WTC11 (cell line): ENCODE measurements at places on chromosomes 1 and 21. TPM values are rescaled to one million over a fixed set of nuclear protein-coding genes. Genes with fewer than 3 reads are reported as not detected.

DNA sequence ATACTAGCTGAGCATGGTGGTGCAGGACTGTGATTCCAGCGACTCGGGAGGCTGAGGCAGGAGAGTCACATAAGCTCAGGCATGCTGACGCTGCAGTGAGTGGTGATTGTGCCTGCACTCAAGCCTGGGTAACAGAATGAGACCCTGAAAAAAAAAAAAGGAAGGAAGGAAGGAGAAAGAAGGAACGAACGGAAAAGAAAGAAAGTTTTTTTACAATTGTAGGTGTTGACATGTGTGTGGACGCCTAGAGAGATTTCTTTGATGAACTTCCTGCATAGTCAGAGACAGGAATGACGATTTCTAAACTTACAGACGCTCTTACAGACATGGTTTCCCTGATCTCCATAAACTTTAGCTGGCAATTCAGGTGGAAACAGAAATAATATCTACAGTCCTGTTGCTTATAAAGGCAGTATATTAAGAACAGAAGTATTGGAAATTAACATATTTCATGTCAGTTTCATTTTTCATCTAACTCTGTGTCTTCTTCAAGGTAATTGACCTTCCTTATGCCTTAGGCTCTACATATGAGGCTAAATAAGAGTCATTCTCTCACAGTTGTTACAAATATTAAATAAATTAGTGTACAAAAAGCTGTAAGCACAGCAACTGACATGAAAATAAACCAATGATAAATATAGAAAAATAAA is 4.1 kb downstream of the SAMSN1 start:
- DNase-seq, result no peak

DNA sequence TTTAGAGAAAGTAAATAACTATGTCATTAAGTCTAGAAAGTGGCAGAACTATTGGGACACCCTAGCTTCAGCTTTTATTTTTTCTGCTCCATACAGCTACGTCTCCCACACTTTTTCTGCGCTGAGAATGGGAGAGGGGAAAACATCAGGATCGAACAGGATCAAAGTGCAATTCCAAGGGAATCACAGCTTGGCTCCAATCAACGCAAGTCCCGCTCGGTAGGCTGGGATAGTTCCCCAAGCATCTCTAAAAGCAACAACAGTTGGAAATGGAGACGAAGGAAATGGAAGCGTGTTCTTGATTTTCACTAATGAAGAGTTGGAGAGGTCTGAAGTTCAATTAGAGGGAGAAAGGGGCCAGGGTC is 536 bp downstream of the HMGCL start:
- DNase-seq, result no peak

GRCh38 chr1:56547977-56548376 is 31.4 kb downstream of the PLPP3 start:
- DNase-seq, result no peak

S100A5 gene
- not detected in 3 replicates for total RNA-seq

DNA sequence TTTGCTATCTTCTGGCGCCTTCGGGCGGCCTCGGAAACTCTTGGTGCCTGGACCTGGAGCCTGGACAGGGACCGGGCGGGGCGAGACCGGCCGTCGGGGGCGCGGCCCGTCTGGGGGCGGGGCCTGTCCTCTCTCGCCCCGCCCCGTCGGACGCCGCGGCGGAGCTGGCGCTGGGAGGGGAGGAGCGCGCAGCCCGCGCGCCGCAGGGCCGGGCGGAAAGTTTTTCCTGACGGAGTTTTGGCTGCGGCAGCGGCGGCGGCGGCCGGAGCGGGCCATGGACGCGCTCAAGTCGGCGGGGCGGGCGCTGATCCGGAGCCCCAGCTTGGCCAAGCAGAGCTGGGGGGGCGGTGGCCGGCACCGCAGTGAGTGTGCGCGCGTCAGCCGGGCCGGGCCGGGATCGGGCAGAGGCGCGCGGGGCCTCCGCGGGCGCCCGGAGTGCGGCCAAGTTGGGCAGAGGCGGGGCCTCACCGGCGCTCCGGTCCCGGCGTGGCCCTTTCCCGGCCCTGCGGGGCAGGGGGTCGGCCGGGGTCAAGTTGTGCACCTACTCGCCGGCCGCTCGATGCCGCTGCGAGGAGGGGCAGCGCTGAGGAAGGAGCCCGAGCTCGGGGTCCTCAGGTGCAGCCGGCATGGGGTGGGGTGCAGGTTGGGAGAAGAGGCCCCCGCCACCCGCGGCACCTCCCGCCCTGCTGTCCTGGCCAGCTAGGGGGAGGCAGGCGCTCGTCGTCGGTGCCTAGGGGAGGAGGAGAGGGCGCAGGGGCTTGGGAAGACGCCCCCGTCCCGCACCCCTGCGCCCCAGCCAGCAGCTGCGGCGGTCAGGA is at the start of gene LDLRAP1:
Gene LDLRAP1 (plus strand): TSS at position 182 of the 818 bp plus-strand sequence. CDS start 93 bp downstream, at position 275.
- peak; percentile 78 for DNase-seq

NEK7 gene
- 10.3 to 13.3 TPM (median 11.3 TPM) in 3 replicates for total RNA-seq

- DNase-seq, result no peak
Measured at GRCh38 chr1:37741130-37741529, 23.8 kb downstream of the EPHA10 start.

DNA sequence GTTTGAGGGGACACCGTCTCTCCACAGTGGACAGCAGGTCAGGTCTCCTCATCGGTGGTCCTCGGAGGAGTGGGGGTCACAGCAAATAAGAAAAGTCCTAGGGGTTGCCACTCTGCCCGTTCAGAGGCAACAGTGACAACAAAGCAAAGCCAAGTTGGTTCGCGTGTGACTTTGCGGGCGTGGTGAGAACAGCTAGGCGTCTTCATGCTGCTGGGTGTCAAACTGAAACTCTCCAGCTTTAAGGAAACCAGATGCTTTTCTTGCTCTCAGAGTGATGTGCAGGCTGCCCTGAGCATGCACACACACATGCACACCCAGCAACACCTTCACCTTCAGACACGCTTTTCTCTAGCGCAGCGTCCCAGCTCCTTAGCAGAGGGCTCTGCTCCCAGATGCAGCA is 70.1 kb upstream of the ARHGEF16 start:
- DNase-seq, result no peak

GRCh38 chr1:232676307-232676706 is 46.4 kb upstream of the SIPA1L2 start:
- no peak for DNase-seq

- no peak for DNase-seq
Measured at GRCh38 chr1:200751717-200752116, 13.0 kb downstream of the CAMSAP2 start.
